ENCODE measurements at places on chromosomes 4 and X.

DNA sequence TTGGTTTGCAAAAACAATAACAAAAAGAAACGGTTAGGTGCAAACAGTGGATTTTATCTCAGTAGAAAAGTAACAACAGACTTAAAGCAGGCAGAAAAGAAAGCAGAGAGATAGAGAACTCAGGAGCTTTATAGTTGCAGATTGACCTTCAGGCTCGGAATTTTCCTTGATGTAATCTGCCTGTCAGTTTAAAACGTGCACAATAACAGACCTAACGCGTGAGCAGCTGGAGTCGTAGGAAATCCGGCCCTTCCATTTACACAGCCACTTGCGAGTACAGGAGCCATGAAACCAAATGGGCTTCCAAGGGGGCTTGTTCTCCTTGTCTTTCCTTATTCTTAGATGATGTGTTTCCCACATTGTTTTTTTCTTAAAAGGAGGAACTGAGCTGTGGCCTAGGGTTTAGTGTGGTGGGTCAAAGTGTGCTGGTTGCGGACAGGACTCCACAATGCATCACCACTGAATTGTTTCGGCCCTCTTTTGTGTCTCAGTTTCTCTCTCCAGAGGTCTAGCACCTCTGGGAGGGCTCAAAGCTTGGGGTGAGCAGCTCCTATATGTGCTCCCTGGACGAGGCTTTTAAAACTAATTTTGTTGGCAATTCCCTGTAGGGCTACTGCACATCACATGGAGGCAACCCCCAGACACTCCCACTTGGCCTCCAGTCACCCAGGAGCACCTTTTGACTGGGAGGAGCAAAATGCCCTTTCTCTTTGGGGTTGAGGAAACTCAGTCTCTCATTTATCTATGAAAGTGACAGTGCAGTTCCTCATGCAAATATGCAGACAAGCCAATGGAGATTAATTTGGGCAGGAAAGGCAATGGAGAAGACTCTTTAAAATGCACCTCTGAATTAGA is 13.9 kb upstream of the MPP1 start:
- DNase-seq, result no peak

- DNase-seq, result no peak
Measured at GRCh38 chrX:15915959-15916703, 61.5 kb upstream of the AP1S2 start.

- no peak for DNase-seq
Measured at GRCh38 chr4:53419208-53419607, 41.8 kb downstream of the FIP1L1 start.

DNA sequence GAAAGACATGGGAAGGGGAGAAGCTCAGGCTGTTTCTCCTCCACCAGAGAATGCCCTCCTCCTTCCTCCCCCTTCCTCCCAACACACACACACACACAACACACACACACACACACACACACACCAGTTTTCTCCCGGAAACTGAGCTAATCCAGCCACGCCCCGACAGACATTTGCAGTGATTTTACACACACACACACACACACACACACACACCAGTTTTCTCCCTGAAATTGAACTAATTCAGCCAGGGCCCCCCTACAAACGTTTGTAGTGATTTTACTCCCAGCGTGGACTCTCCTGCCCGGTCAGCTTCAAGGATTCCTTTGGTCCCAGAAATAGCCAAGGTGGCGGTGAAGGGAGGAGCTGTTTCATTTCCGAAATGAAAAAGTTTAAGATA is 32.9 kb upstream of the STX18 start:
- DNase-seq, result peak; percentile 82

- no peak for DNase-seq
Measured at GRCh38 chrX:103913356-103914020, 48.9 kb upstream of the TMSB15B start.

- no peak for DNase-seq
Measured at GRCh38 chrX:73683236-73683859, 120.4 kb downstream of the CHIC1 start.

DNA sequence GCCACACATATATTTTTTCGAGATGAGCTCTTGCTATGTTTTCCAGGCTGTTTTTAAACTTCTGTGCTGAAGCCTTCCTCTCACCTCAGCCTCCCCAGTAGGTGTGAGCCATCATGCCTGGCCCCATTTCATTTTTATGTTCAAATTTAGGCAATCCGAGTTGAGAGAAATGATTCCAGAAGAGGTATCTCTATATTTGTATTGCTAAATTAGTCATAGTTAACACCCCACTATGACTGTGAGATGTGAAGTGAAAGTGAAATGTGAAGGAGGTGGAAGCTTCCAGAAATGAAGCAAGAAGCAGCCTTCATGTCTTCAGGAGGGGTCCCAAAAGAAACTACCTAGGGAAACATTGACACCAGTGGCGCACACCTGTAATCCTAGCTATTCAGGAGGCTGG is 17.7 kb downstream of the APELA start:
- DNase-seq, result no peak

DNA sequence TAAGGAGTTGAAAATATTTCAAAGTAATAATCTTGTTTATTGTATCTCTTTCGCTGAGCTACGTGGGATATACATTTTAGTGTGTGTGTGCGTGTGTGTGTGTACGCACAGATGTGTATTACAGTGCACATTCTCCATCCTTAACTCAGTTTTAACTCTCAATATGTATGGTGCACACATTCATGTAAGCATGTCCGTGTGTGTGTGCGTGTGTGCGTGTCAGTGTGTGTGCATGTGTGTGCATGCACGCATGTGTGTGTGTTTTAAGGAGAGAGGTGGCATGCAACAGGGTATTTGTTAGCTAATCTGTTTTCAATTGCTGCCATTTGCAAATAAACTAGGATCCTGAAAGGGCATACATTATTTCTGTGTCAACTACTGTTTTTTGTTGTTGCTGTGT is 264.9 kb upstream of the CXorf51A start:
- no peak for DNase-seq

- no peak for DNase-seq
Measured at GRCh38 chr4:4968161-4968725, 51.0 kb downstream of the CYTL1 start.

- DNase-seq, result no peak
Measured at GRCh38 chrX:1486749-1487361, 34.1 kb upstream of the ASMTL start.

DNA sequence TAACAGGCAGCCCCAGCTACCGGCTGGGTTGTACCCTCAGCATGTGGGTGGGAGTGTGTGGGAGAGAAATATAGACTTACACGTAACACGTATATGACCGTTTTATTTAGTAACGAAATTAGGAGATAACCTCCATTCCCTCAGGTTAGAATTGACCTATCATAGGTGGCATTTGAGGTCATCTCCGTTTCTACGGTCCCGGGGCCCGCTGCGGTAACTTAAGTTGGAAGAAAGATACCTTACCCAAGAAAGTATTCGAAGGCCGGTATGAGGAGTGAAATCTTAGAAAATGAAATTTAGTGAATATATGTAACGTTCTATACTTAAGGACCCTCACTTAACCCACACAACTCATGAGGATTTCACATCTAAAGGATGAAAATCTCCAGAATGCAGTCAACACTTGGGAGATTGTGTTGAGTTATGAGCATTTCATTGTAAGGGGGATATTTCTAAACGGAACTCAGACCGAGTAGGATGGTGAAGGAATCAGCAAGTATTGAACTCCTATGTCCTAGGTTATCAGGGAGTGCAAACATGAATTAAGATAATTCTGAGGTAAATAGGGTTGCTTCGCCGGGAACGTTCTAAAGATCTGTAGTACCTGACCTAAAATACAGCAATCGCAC is 891 bp downstream of the CISD2 start:
- DNase-seq, result no peak

- DNase-seq, result no peak
Measured at GRCh38 chrX:6782831-6783230, 247.9 kb upstream of the VCX3A start.

- no peak for DNase-seq
Measured at GRCh38 chrX:29143356-29143755, 556.1 kb downstream of the IL1RAPL1 start.

- no peak for DNase-seq
Measured at GRCh38 chr4:7120341-7120740, 52.5 kb upstream of the GRPEL1 start.

- DNase-seq, result no peak
Measured at GRCh38 chr4:4914965-4915845, 55.7 kb downstream of the MSX1 start.

- DNase-seq, result no peak
Measured at GRCh38 chr4:45971108-45971507, 152.7 kb downstream of the GABRG1 start.

DNA sequence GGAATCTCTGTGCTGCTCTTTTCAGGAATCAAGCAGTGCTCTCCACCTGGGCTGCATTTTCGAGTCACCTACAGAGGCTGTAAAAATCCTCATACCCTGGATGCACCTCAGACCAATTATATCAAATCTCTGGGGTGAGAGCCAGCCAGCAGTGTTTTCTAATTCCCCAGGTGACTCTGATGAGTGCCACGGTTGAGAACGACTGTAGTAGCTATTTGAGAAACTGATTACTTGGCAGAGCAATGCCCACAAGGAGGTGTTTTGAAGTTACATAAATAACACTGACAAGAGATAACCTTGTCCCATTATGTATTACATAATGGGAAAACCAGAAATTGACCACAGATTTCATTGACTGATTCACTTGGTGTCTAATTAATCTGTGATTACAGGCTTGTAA is 46.8 kb downstream of the CLCN4 start:
- DNase-seq, result no peak

DNA sequence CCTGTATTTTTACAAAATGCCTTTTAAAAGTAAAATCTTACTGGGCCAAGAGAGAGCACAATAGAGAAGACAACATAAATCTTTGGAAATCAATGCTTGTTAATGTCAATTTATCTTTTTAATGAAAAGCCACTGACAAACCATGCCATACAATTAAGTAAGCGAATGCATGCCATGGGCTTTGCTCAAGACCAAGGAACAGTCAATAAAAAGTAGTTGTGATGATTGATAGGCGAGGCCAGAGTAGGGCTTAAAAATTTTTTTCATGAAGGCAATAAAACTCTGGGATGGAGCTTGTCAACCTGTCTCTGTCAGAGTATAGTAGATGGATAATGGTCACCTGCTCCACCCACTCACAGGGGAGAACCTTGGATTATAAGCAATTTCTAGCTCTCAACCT is 17.5 kb upstream of the GPM6B start:
- DNase-seq, result no peak

DNA sequence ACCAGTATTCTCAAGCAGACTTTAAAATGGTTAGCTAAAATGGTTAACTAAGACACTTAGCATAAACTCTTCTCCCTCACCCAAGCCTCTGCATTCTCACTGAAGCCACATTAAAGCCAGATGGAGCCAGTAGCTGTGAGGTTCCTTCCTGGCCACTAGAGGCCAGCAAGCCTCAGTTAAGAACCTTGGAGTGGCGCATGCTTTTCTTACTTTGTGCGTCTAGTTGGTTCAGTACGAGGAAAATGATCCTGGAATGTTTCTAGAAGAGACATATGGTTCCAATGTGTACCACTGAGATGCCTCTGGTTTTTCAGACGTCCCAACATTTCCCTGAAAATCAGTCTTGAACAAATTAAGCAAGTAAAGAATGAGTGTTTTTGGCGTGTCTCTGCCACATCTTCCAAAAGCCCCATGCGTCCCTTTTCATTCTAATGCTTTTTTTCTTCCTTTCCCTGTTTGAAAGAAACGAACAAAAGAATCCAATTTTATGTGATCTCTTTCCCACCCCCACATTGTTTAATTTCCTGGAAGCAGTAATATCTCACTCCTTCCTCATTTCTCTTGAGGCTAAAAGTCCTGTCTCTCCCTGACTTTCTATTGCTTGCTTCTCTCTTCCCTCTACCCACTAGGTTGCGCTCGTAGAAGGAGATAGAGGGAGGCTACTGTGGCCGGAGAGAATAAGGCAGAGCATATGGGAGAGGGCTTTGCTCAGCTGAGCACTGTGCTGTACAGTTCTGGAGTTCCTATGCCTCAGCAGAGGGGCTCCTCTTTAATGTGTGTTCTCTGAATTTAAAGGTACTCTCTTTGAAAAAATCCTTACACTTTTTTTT is 82.9 kb upstream of the TAB3 start:
- peak; percentile 25 for DNase-seq

GRCh38 chr4:178811356-178811755 is 1369.1 kb upstream of the AGA start:
- DNase-seq, result no peak

DNA sequence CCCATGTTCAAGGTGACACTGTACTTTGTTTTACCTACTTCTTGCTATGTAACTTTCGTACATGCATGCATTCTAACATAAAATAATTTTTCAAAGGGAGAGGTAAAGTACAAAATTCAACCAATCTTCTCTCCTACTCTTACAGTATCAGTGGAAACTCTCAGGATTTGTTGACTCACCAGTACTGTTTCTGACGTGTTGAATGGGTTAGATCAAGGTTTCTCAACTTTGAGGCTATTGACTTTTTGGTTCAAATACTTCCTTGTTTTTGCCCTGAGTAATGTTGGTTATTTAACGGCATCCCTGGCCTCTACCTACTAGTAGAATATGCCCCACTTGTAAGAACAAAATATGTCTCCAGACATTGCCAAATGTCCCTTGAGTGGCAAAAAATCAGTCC is 94.6 kb upstream of the SMAD1 start:
- no peak for DNase-seq

- no peak for DNase-seq
Measured at GRCh38 chr4:141669501-141669900, 33.1 kb downstream of the IL15 start.

DNA sequence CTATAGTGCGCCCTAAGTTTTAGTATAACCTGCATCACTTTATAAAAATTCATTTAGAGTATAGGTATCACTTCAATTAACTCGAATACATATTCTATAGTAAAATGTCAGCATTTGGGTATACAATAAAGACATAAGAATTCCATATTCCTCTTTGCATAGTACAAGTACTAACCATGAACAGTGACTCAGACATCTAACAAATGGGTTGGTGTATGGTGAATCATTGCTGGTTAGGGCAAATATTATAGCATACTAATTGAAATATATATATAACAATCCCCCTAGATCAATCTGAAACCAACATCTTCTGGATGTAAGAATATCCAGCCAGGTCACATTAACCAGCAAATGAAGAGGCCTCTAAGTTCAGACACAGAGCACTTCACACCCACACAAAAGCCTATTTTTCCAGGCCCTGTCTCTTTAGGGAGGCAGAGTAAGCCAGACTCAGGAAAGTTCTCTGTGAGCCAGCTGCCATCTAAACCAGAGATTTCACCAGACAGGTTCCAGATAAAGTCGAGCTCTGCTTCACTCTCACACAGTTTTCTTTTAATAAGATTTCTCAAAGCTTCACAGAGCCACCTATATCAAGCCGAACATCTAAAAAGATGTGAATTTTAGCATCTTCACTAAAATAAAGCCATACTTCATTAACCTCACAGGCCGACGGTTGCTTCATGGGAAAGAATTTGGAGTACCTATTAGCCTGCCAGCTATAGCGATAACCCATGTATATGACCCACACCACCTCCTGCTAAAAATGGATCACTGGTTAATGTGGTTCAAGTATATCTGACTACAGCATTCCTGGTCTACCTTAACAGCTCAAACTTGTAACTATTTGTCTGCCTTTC is 200.0 kb upstream of the FTHL17 start:
- DNase-seq, result no peak

DNA sequence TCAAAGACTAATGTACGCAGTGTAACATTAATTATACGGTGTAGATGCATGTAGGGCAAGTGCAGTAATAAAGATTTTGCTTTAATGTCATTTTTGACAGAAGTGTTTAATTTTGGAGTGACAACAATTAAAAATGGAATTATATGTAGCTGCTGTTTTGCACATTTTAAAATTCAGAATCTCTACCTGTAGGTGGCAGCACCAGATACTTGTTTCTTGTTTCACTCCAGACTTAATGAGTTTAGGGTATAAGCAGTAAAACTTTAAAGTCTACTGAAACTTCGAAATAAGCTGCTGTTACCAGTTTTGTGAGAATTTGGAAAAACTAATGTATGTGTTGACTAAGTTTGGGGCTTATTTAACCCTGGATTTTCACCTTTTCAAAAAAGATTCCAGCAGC is 144.9 kb downstream of the POLA1 start:
- no peak for DNase-seq
